ENCODE measurements at places on chromosomes 6 and 20.

GRCh38 chr6:35415065-35415891, 36.9 kb upstream of the FANCE start:
- DNase-seq = no peak

- no peak for DNase-seq
These were observed 77.8 kb downstream of the STXBP5 start for GRCh38 chr6:147281895-147282565.

DNA sequence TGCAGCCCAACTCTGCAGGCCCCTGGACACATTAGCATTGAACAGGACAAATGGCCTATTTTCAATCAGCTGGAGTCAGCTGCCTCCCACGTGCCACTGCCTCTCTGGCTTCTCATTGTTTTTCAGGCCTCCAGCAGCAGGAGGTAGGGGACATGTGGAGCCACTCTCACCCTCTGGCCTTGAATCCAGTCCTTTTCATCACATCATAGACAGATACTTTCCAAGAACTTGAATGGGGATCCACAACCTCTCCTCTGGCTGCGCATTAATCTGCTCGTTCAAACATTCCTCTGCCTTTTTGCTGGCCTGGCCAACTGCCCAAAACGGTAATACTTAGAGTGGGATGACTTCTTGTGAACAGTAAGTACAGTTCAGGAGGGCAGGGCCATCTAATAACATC, 592.3 kb downstream of the PKHD1 start:
- no peak for DNase-seq

GRCh38 chr6:54050750-54051149, 60.5 kb upstream of the MLIP start:
- DNase-seq = no peak

- no peak for DNase-seq
These were observed 140.9 kb downstream of the GRIK2 start for GRCh38 chr6:101534386-101534785.

GRCh38 chr6:142819603-142820337, 125.2 kb downstream of the HIVEP2 start:
- peak; percentile 13 for DNase-seq

DNA sequence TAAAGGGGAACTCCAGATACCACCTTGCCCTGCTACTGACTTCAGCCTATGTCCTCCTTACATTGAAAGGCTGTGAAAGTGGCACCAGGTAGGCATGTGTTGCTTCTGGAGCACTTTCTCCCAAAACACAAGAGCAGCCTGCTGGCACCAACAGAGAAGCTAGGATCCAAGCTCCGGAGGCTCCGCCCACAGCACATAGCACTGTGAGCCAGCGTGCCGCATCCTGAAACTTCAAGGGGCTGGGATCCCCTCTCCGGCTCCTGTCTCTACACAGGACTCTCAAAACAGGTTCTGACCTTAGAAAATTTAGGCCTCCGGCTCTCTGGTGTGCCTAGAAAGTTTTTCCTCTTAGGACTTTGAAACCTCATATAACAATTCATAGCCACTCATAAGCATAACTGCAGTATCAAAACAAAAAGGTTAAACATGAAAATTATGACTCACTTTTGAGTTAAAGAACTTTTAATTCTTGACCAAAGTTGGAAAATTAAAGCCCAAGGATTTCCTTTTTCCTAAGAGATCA, 41.1 kb downstream of the EZR start:
- DNase-seq = no peak

- no peak for DNase-seq
These were observed 121.6 kb upstream of the LGSN start for GRCh38 chr6:63441266-63441956.

GRCh38 chr20:63435552-63435951, 36.9 kb downstream of the KCNQ2 start:
- no peak for DNase-seq

DNA sequence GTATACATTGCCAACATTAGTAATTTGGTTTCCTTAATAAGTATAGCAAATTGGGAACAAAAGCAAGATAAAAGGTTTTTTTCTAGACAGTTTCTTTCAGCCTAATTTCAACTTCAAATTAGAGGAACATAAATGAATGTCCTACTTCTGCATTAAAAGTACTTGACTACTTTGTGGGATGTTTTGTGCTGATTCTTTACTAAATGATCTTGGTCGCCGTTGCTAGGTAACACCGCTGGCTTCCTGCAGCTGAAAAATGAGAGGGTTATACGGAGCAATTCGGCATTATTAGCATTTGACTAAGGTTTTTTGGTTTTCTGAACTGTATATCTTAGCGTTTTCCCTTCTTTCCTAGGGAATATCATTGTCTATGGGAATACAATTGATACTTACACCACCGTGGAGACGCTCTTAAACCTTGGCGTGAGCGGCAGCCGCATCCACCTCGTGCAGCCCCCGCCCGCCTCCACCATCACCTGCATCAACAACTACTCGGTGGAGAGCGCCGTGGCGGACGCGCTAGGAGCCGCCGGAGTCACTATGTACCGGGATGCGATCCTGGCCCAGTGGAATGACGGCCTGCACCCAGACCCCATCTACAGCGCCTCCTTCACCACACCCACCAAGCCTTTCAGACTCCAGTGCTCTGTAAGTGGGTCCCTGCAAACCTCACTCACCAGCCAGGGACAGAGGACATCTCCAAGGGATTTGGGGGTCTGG, 90.9 kb upstream of the INSM1 start:
- DNase-seq = no peak

DNA sequence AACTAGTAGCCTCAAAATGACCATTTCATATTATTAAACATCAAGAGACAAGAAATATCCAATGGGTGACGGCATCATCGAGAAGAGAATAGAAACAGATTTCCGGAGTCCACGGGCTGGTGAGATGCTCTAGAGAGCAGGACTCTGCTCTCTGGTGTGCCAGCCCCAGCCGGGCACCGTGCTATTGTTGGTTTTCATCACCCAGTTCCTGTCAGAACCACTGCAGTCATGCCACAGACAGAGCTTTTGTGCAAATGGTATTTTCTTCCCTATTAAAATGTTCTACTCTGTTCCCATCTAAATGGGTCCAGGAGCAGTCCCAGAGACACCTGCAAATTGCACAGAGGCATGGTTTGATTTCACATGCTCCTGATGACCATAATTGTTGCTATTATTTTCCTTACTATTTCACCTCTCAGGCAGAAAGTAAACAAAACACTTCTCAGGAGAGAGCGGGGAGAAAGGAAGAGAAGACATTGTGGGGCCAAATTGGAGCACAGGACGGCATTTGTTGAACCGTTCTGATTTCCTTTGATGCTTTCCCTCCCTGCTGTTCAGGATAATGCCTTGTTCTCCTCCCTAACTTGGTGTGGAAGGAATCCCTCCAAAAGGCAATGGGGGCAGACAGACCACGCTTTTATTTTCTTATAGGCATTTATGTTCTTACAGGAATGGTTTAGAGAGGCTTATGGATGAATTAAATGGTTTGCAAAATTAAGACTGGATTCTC, 11.4 kb upstream of the RAMACL start:
- no peak for DNase-seq

GRCh38 chr6:157505912-157506491, 125.0 kb downstream of the ZDHHC14 start:
- DNase-seq = no peak

- DNase-seq = no peak
These were observed 67.9 kb upstream of the BTN3A2 start for GRCh38 chr6:26296857-26297648.

DNA sequence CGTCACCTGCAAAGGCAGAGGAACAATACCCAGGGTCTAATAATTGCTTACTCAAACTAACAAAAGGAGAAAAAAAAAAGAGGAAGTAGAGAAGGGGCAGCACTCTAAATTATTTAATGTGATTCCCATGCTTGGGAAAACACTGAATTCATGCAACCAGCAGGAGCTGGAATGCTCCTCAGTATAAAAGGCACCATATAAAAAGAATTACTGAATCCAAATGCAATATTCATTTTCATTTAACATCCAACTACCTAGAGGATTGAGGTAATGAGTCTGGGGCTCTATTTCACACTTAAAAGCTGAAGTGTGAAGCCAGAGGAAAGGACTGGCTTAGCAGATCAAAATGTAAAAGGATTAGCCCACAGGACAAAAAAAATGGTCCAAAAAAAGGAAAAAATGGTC, 8.7 kb downstream of the B4GALT5 start:
- DNase-seq = no peak

DNA sequence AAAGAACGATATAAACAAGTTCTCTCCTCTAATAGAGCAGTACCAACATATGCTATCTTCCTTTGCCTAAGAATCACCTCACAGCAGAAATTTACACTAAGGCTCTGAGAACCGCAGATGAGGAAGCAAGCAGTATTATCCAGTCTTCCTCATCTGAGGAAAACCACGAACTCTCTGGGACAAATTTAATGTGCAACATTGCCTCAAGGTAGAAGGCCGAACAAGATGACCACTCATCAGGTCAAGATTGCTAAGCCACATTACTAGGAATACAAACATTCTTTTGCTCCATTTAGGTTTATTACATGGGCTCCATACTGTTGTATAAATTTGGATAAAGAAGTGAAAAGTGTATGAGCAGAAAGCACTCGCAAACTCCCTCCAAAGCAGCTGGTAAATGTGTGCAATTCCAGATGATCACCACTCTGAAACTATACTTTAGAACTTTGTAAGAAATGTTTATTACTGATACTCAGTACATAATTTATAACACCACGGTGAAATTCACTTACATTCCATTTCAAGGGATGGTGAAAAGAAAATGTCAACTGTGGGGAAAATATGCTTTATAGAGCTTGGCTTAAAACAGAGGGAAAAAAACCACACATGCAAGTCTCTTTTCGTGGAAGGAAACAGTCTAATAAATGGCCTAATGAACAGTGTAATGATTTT, 398.4 kb downstream of the BTBD9 start:
- no peak for DNase-seq

DNA sequence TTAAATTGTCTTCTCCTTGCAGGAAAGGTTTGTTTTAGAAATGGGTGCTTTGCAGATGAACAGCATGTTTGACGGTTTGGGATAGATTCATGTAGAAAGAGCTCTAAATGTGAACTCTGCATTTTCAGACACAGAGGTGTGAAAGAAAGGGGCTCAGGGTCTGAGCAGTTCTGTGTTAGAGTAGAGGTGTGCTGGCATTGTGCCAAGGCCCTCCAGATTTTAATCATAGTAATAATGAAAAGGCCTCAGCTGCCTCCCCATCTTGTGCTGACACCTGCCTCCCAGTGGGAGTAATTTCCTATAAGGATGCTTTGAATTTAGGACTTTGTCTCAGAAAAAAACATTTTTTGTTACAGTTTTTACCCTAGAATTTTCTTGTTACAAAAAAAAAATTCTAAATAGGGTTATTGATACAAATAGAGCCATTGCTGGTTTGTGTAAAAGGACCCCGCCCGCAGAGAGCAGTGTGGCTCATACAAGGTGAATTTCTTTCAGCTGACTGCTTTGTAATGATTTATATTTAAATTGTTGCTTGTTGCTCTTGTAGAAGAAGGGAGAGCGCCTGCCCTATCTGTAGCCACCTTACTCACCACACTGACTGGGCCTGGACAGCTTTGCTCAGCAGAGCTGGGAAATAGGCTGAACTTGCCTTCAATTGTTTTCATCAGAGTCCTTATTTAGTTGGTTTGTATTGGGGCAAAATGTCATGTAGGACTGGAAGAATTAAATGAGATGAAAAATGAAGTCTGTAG, 294.5 kb downstream of the ZFAND3 start:
- no peak for DNase-seq

DNA sequence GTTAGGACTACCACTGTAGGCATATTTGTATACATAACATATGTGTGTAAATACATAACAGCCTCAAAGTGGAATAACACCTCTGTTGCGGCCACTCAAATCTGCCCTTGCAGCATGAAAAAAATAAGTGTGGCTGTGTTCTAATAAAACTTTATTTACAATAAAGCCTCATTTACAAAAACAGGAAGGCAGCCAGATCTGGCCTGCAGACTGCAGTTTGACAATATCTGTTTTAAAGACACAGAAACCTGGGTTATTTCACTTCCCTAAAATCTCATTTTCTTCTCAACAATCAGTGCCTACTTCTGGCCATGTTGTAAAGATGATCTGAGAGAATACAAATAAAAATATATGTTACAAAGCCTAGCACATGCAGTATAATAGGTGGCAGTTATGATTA, 53.9 kb upstream of the SCML4 start:
- no peak for DNase-seq

GRCh38 chr20:17520583-17520982, 10.6 kb downstream of the BFSP1 start:
- DNase-seq = no peak

DNA sequence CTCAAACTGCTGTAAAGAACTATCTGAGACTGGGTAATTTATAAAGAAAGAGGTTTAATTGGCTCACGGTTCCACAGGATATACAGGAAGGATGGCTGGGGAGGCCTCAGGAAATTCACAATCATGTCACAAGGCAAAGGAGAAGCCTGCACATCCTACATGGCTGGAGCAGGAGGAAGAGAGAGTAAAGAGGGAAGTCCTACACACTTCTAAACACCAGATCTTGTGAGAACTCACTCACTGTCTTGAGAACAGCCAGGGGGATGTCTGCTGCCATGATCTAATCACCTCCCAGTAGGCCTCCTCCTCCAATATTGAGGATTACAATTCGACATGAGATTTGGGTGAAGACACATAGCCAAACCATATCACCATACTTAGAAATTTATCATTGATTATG, 1307.0 kb upstream of the GJE1 start:
- DNase-seq = no peak

DNA sequence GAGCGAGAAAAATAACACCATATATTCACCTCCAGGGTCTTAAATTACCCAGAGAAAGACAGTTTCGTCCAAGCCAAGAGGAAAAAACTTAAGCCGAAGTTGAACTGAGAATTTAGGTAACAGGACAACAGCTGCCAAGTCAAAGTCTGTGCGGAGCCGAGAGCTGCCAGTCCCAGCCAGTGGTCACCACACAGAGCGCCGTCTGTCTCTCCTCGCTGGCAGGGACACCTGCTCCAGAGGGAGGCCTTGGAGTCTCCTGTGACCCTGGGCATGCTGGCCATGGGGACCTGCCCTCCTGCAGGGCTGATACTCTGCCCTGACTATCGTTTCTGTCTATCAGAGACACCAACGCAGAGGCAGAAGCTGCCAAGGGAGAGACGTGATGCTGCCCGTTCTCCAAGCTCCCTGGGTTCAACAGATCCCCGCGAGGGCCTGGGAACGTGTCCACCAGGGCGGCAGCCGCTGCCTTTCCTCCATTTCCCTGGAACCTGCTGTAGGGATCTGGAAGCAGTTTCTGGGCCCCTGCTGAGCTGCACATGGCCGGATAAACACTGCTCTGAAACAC, 341.3 kb downstream of the SMOC2 start:
- DNase-seq = no peak

GRCh38 chr6:140178935-140179334, 804.5 kb upstream of the CITED2 start:
- DNase-seq = no peak

GRCh38 chr6:40315060-40315459, 272.1 kb downstream of the LRFN2 start:
- no peak for DNase-seq

GRCh38 chr20:62898970-62899632, 27.2 kb downstream of the DIDO1 start:
- DNase-seq = no peak

GRCh38 chr6:24981386-24981760, 45.6 kb upstream of the RIPOR2 start:
- DNase-seq = no peak
